ENCODE measurements at places on chromosomes 1 and 21. TPM values are rescaled to one million over a fixed set of nuclear protein-coding genes. Genes with fewer than 3 reads are reported as not detected.

The LCE1C gene
- not detected for total RNA-seq

The LCE2A gene
- 2.5 TPM for total RNA-seq

The NUDC gene
- total RNA-seq = 53.5 TPM

The FCRL6 gene
- not detected for total RNA-seq

Data from SK-MEL-5 (cell line).